ENCODE measurements at places on chromosomes 11 and 22. TPM values are rescaled to one million over a fixed set of nuclear protein-coding genes. Genes with fewer than 3 reads are reported as not detected.

Gene OR8D4
- polyA plus RNA-seq, result not detected

Gene MAML2
- 25.5 TPM for polyA plus RNA-seq

Gene CELSR1
- polyA plus RNA-seq, result 8.2 TPM

Gene GRM5
- 39.7 TPM for polyA plus RNA-seq

Gene CNIH2
- polyA plus RNA-seq, result 248 TPM

Gene PKP3
- polyA plus RNA-seq, result 1.3 TPM

Gene POU2AF3
- 2.7 TPM for polyA plus RNA-seq

All from spinal cord (tissue), 10 donors.